NAMALWA (cell line): ENCODE measurements at places on chromosomes 1 and 21.

GRCh38 chr1:208047476-208047934 lies 136.6 kb upstream of the CD34 start:
- no peak for DNase-seq

DNA sequence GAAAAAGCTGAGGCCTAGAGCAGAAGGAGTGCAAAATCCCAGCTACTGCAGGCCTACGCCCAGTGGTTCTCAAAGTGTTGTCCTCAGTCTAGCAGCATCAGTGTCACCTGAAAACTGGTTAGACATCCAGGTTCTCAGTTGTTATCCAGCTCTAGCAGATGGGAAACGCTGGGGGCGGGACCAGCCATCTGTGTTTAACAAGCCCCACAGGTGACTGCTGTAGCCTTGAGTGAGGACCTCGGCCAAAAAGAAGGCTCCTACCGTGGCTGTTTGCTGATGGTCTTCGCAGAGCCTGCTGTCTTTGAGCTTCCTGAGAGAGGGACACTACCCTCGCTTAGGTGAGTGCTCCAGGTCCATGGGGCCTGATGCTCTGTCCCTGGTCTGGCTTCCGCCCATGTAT lies 69.7 kb downstream of the LRRN2 start:
- no peak for DNase-seq

DNA sequence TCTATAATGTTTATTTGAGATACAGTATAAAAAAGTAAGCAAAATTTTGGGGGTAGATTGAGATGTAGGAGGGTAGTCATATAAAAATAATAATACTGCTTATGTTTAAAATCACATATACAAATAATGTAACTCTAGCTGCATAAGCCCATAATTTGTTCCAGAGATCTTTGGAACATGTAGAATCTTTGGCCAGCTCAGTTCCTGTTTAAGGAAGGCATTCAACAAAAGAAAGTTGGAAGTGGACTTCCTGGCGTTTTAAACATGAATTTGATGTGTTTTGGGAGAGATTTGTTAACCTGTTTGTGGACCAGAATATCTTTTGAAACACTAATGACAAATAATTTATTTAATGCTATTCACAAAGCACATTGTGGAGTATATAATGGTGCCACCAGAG lies 27.7 kb downstream of the GIPC2 start:
- DNase-seq, result no peak

DNA sequence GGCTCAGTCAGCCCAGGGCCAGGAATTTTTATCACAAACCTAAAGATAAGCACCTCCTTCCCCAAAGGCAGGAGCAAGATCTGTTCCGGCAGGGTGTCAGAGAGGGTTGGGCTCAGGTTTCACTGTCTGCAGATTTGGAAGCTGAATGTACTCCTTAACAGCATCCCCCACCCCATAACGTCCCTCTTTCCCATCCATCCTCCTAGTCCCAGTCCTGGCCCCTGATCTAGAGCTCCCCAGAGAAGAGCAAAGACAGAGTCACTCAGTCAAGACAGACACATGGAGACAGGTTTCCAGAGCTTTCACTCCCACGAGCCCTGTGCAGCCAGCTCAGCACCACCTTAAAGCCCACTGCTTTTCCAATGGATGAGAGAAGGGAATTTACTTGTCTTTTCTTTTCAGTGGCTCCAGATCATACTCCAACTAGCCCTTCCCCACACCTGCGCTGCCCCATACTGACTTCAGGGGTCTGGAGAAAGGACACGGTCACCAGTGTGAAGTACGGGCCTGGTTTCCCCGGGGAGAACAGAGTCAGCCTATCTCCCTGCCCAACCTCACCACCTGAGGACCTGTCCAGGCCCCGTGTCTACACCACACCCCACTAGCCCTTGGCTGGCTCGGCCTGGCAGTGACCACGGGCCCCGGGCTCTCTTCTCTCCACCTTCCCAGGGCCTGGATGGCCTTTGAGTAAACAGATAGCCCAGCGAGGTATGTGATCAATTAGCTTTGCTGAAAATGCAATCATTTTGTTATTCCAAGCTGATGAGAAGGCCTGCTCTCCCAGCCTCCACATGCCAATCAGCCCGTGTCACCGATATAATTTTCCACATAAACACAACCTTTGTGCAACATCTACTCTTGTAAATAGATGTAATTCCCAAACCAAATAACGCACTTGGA lies 249.1 kb downstream of the FOXD2 start:
- no peak for DNase-seq

- no peak for DNase-seq
Observed at GRCh38 chr1:165173409-165173808, 183.1 kb downstream of the LMX1A start.

DNA sequence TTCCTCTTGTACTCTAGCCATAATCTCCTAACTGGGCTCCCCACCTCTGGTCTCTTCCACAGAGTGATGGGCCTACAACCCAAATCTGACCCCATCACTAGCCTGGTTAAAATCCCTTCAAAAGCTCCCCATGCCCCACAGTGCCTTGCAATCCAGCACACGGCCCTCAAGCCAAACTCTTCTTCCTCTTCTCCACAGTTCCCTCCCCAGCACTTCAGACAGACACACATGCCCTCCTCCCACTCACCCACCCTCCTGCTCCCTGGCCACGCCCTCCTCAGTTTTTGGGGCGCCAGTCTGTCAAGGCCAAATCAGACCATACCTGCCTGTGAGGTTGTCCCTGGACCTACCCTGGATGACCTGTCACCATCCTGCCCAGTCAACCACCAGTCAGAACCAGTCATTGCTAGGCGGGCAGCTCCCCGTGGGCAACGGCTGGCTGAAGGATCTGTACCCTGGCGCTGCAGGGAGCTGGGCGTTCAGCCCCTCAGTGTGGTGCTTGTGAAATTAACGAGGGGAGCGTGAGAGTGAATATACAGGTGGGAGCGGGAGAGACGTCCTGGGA lies 753 bp downstream of the C1orf210 start:
- no peak for DNase-seq

GRCh38 chr21:28632755-28633408 lies 359.8 kb downstream of the LTN1 start:
- no peak for DNase-seq

DNA sequence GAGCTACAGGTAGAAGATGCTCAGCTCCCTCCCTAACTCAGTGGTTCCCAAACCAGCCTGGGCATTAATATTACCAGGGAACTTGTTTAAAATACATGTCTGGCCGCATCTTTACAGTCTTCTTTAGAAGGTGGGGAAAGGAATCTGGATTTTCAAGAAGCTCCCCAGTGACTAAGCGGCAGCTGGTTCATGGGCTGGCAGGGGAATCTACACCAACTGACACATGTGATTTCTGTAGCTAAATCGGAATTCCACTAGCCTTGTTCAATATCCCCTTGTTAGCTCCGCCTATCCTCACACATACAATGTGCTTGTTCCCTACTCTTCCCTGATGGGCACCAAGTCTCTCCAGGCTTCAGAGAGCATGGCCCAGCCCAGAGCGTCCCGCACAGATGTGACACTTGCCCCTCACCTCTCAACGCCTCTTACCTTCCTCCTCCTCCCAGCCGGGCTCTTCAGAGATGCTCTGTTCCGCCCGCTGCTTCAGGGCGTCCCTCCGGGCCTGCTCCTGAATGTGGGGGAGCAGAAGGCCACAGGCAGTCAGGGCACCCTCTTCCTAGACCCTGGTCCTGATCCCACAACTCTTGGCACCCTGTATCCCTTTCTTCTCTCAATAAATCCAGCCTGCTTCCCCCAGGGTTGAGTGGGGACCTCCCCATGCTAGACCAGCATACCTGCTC lies 15.3 kb downstream of the TSSK3 start:
- no peak for DNase-seq

GRCh38 chr1:22749919-22750684 lies 39.5 kb downstream of the EPHB2 start:
- peak; percentile 10 for DNase-seq

DNA sequence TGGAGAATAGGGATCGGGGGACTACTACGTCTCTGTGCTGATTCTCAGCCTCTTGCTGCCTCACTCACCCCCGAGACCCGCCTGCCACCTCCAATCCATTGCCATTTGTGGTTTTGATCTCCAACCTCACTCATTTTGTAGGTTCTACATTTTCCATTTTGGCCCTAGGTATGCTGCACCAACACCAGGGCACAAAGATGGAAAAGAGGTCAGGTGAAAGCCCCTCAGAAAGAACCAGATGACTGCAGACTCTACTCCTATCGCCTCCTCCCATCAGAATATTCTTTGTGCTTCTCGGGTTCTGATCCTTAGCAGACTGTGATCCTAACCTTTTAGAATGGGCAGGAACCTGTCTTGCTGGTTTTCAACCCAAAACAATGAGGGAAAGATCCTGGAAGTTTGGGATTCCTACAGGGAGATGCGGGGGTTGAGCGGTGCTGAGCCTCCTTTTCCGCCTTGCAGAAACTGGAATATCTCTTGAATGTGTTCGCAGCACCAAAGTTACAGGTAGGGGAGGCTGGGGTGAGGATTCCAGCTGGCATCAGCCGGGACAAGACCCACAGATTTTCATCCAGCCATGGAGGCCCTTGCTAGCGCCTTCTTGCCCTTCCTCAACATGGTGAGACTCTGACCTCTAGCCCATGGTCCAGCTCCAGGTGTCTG lies 53.1 kb downstream of the RHBG start:
- DNase-seq, result no peak

DNA sequence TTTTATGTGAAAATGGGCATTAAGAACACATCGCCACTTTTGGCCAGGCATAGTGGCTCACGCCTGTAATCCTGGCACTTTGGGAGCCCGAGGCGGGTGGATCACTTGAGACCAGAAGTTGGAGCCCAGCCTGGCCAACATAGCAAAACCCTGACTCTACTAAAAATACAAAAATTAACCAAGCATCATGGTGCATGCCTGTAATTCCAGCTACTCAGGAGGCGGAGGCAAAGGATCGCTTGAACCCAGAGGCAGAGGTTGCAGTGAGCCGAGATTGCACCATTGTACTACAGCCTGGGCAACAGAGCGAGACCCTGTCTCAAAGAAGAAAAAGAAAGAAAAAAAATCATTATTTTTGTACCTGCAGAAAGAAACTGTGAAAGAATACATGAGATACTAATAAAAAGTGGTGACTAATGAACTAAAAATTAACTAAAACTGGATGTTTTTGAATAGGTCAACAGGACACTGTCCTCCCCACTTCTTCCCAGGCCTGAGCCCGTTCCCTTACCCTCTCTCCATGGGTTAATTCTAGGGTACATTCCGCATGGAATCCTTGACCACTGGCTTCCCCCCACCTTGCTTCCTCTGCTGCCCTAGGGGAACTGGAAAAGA lies 8.3 kb upstream of the TINAGL1 start:
- DNase-seq, result no peak

- DNase-seq, result peak; percentile 66
Observed at GRCh38 chr1:220873868-220874655, 5.2 kb upstream of the HLX start.
